Renal cortex interstitium (tissue), 15 donors: ENCODE measurements at places on chromosomes 2 and 18. TPM values are rescaled to one million over a fixed set of nuclear protein-coding genes. Genes with fewer than 3 reads are reported as not detected.

The CAB39 gene
- 88.2 TPM for polyA plus RNA-seq

DNA sequence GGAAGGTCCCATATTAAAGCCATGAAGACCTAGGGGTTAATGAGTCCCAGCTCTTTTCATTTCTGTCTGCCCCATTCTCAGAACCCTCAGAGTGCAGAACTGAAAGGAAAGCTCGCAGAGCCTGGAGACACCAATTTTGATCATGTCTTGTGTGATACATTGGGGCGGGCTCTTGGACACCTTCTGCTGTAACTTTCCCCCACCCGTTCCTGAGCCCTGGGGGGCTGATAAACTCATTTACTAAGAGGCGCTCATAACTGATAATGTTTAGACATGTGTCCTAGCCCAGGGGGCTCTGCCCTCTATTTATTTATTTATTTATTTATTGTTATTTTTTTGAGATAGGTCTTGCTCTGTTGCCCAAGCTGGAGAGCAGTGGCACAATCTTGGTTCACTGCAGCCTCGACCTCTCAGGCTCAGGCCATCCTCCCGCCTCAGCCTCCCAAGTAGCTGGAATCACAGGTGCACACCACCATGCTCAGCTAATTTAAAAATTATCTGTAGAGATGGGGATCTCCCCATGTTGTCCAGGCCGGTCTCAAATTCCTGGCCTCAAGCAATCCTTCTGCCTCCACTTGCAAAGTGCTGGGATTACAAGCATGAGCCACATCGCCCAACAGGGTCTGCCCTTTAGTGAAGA is 72.4 kb upstream of the HAAO start:
- DNase-seq, result no peak

DNA sequence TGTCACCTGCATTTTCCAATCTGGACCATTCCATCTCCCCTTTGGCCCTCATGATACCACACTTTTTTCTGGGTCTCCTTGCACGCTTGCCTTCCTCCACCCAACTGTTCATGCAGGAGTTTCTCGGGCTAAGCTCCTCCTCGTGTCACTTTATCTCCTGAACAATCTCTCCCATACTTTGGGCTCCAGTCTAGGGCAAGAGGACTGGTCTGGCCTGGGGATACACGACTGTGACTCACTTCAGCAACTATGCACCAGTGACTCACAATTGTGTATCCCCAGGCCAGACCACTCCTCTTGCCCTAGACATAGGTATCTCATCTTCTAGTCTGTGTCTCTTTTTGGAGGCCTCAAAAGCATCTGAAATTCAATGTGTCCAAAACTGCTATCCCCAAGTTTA is 149.4 kb upstream of the PTPRM start:
- no peak for DNase-seq

GRCh38 chr2:239751679-239752355 is 273.3 kb downstream of the NDUFA10 start:
- no peak for DNase-seq

DNA sequence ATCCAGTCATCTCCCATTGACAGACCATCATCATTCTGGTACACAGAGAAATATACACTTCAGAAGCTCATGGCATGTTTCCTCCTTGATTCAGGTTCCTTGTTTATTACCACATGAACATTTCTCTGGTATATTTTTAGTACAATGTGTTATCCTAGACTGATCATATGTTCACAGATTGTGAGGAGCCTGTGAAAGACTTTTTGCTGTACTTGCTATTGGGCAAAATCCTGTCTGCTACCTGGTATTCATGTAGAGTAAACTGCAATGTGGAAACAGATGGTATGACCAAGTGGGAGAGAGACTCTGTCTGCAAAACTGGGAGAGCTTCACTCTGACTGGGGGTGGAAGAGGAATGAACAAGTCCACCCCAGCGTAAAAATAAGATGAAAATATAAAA is 657.2 kb downstream of the IRS1 start:
- DNase-seq, result no peak
